Urinary bladder (tissue), 4 donors: ENCODE measurements at places on chromosomes 13 and 19. TPM values are rescaled to one million over a fixed set of nuclear protein-coding genes. Genes with fewer than 3 reads are reported as not detected.

DNA sequence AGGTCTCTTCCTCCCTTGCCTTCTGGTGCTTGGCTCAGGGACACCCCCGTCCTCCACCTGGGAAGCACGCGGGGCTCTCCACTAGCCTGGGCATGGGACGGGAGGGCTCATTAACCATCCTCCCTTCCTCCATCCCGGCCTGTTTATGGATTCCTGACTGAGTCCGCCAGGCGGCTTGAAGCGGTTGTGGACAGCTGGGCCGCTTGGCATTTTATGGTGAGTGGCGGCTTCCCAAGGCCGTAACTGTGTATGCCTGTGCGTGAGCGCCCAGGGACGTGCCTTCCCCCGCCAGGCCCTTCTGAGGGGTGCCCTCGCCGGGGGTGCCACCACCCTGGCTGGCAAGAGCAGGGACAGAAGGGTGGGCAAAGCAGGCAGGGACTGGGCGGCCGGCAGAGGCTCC lies 202.8 kb downstream of the URI1 start:
- DNase-seq = no peak

- no peak for DNase-seq
These were observed 87.8 kb upstream of the RFC3 start for GRCh38 chr13:33730147-33730546.

GRCh38 chr13:83536153-83536552 lies 346.1 kb downstream of the SLITRK1 start:
- DNase-seq = no peak

DNA sequence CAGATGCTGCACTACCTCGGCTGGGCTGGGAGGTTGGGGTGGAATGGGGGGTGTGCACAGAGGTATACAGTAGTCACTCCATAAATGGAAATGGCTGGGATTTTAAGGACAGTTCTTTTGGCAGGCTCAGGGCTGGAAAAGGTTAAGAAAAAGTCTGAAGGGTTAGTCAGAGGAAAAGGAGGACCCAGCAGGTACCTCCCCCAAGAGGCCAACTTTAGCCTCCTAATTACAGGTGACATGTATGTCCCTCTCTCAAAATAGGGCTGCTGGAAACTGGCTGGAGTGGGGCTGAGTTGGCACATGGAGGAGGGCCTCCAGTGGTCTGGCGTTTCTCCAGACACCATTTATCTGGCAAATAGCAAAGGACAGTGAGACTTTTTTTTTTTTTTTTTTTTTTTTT lies 994 bp downstream of the CCDC194 start:
- no peak for DNase-seq

DNA sequence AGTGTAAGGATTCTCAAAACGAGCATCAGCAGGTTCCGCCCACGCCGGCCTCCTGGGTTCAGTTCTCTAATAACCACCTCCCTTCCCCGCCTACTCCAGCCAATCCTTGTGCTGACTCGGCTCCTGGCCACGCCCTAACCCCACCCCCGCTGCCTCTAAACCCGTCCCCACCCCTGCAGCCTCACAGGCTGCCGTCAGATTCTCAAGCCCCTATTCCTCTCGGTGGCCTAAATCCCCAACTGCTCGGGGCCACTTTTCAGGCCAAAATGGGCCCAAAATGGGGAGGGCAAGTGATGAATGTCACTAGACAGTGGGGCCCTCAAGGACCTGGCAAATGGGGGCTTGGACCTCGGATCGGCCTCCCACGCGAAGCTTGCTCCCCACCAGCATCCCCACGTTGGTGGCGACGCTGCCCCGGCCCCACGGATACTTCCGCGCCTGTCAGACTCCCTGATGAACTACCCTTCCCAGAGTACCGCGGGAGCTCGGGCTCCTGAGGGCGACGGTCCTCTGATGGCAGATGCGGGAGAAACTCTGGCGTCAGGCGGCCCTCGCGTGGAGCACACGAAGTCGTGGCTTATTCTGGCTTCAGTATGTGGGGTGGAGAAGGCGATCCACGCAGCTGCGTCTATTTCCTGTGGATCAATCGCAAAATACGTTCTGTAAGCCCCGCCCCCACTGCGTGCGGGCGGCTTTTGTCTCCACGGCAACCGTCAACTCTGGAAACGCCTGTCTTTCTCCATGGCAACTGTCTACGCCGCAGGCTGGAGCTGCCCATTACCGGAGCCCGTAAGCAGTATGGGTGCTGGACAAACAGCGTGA lies 24.8 kb downstream of the ZNF473 start:
- DNase-seq = peak; percentile 71

- DNase-seq = no peak
These were observed 282.9 kb downstream of the OLFM4 start for GRCh38 chr13:53311561-53311960.

- no peak for DNase-seq
These were observed 257.8 kb downstream of the EFNB2 start for GRCh38 chr13:106277484-106278154.

GRCh38 chr13:106879806-106880205 lies 311.9 kb upstream of the ARGLU1 start:
- no peak for DNase-seq

DNA sequence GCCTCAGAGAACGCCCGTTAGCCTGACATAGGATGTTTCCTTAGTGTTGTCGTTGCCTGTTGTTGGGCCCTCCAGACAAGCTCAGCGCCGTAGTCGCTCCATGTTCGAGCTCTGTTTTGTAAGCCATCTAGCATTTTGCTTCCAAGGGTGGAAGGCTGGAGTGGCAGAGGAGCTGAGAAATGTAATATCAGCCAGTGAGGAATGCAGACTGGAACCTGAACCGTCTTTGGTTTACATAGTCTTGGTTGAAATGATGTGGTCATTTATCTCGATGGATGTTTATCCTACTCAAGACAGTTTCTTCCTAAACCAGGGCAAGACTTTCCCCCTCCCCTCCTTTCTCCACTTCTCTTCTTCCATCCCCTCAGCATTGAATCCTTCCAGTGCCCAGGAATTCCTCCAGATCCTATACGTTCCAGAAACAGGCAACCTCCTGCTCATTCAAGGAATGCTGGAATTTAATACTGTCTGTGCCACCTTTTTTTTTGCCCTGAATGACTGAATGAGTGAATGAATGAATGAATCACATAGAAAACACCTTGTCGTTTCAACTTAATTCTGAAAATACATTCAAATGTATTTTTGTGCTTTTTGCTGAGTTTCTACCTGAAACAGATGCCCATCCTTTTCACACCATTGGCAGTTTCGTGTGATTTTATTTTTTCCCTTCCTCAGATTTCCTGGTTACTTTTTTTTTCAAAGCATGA lies 109.5 kb upstream of the MBNL2 start:
- no peak for DNase-seq

DNA sequence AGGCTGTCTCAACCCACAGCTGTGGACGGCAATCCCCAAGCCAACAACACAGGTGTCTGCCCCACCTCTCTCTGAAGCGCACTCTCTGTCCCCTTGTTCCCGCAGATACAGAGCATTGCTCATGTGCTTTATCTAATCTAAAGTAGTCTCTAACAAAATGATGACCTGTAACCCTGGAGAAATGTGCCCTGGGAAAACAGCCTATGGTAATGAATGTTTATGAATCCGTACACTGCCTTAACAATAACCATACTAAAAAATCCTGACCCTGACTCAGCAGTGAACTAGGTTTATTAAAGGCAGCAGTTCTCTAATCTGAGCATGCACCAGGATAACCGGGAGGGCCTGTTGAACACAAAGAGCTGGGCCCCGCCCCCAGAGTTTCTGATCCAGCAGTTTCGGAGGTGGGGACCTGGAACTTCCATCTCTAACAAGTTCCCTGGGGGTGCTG lies 50.7 kb upstream of the SLC15A1 start:
- DNase-seq = no peak

- no peak for DNase-seq
These were observed 606 bp downstream of the PRDX2 start for GRCh38 chr19:12800923-12801465.

DNA sequence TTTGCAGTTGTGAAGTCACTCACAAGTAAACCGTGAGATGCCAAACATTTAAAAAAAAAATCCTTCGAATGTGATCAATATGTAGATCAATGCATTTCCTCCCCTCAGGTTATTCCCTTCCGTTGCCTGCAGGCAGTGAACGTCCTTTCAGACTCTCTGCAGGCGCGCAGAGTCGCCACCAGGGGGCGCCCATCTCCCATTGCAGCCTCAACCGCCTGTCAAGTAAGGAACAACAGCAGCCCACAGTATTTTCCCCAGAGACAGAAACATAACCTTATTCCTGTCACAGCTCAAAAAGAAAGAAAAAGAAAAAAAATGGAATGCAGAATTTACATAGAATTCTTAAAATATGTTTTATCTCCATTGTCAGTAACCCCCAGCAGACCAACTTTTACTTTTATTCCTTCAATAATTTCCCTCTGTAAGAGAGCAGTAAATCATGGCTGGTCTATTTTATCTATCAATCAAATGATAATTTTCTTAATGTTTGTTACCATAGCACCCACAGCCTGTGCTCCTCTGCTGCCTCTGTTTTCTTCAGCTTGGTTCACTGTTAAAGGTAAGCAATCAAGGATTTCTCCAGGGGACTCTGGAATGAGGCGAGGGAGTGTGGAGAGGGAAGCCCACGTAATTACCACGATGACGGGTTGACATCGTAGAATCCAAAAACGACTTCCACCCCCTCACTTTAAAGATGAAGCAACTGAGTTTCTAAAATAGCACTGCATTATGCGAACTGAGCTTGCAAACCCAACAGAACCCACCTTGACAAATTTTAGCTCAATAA lies 637.6 kb upstream of the ARGLU1 start:
- no peak for DNase-seq

GRCh38 chr19:45782820-45783785 lies 813 bp upstream of the DMPK start:
- no peak for DNase-seq

DNA sequence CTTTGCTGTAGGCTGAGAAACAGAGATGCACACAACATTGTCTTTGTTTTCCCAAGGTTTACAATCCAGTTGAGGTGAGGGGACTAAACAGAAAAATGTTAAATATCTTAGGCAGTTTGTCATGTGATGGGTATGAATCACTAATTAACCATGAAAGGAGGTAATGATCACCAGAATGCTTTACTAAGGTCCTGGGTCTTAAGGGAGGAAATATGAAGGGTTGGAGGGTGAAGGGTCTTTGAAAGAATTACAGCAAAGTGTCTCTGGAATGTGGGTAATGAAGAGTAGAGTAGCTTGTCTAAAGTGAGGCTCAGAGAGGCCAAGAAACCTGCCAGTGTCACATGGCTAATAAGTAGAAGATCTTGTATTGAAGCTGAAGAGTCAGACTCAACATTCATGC lies 19.0 kb downstream of the BIVM start:
- no peak for DNase-seq

DNA sequence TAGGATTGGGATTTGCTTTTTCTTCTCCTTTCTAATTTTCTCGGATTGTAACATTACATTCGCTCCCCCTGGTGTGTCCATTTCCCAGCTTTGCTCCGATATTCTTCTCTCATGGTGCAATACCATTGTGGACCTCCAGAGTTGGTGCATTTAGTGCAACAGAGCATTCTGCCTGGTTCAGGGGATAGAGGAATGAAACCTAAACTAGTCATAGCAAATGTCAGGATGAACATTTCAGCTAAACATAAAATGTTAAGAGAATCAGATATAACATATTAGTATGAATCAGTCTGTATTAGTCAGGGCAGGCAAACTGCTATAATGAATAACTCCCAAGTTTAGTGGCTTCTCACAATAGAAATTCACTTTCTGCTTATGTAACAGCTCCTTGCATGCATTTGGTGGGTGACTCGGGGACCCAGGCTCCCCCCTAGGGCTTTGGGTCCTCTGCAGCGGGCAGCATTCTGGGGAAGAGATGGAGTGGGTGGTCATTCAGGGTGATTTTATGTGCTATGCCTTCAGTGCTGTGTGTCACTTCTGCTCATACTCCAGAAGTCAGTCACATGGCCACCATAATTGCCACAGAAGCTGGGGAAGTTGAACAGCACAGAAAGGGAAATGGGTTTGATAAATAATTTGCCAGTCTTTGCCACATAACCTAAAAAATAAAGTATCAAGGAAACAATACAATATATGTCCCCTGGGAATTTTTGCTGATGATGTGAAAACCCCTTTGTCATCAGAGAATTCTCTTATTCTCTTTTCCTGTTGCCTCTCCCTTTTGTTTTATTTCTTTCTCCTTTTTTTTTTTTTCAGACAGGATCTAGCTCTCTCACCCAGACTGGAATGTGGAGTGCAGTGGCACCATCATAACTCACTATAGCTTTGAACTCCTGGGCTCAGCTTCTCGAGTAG lies 111.0 kb downstream of the HSPH1 start:
- no peak for DNase-seq

- no peak for DNase-seq
These were observed 178.0 kb downstream of the KCTD12 start for GRCh38 chr13:76708138-76708688.

GRCh38 chr19:15368798-15369593 lies 10.6 kb downstream of the AKAP8 start:
- no peak for DNase-seq

DNA sequence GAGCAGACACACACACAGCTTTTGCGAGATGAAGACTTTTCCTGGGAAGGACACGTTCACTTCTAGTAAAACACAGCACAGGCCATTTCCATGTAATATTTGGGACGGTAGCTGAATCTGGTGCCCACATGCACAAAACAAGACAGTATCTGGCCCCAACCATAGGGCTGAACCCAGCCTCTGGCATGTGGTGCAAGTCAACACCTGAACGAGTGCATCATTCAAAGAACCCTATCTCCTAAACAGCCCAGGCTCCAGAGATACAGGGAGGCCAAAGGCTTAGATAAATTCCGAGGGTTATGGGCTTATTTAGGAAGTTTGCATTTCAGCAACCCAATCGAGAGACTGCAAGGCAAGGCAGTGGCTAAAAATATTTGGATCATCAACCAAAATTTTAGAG lies 2.7 kb upstream of the TFDP1 start:
- DNase-seq = no peak

DNA sequence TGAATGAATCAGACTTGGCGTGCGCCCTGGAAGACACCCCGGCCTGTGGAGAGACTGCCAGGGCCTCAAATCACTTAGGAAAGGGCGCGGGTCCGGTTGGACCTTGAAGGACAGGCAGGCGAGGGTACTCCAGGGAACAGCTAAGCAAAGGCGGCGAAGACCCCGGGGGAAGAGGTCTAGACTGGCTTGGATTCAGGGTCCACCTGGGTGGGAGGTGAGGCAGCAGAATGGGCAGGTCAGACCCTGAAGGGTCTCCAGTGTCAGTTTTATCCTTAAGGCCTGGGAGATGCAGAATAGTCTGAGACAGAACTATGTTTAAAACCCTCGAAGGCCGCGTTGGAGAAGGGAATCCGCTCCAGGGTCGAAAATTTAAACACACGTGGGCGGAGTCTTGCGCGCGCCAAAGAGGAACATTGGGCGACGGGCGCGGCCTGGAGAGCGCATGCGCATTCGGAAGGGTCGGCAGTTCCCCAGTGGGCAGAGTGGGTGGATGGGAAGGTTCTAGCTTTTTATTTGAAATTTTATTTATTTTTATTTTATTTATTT lies 567 bp upstream of the SMG9 start:
- peak; percentile 57 for DNase-seq

Gene CYP2A6
- not detected for total RNA-seq

Gene RTBDN
- not detected for total RNA-seq

Gene PALM
- total RNA-seq = 23.6 TPM

Gene KCNRG
- total RNA-seq = 3.5 TPM

Gene RPL18A
- total RNA-seq = 531 TPM

Gene FPR2
- total RNA-seq = 1.0 TPM

Gene KLK12
- not detected for total RNA-seq

Gene RFPL4A
- total RNA-seq = 0.58 TPM

Gene SLC35E1
- 18.9 TPM for total RNA-seq
